ENCODE measurements at places on chromosomes 2 and 18. TPM values are rescaled to one million over a fixed set of nuclear protein-coding genes. Genes with fewer than 3 reads are reported as not detected.

IL36B gene
- not detected for total RNA-seq

FKBP1B gene
- total RNA-seq, result 3.0 TPM

- H3K36me3 ChIP-seq, result no peaks in the 10 kb centered on the region
- no peak for DNase-seq
- H3K4me1 ChIP-seq, result no peaks in the 10 kb centered on the region
- H3K4me3 ChIP-seq, result no peak overlapping the region
- H3K27me3 ChIP-seq, result no peaks in the 10 kb centered on the region
Measured at GRCh38 chr2:202215179-202215578, 23.2 kb downstream of the SUMO1 start.

DNA sequence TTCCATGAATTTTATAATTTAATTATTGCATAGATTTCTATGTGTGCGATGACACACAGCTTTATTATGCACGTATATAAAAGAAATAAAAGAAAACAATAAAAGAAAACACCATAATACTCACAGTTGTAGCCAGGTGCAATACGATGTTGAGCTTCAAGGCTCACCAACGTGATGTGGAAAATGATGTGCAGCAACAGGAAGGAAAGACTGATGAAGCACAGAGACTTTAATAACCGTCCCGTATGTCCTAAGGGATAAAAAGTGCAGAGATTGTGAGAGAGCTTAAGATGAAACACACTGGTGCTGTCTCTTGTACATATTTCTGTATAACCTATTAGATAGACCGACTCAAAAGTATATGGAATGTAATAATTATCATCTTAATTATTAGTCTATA, 170.0 kb downstream of the PIEZO2 start:
- H3K4me1 ChIP-seq, result no peaks in the 10 kb centered on the region
- H3K27me3 ChIP-seq, result no peaks in the 10 kb centered on the region
- no peak overlapping the region for H3K27ac ChIP-seq
- no peaks in the 10 kb centered on the region for H3K36me3 ChIP-seq

DNA sequence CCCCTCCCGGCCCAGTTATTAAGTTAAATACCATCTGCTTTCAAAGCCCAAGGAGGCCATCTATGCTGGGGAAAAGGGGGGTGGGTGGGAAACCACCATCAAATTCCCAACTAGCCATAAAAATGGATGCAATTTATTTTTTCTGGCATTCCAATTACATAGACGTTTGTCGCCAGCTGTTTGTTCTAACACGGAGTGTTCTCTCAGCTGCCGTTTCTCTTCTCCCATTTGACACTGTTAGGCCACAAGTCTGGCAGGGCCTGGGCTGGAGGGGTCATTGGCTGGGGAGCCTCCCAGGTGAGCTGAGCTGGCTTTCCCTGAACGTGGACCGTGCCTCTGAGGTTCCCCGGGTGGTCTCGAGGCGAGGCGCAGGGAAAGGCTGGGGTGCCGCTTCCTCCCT, 16.6 kb downstream of the ATOH8 start:
- no peak overlapping the region for H3K27ac ChIP-seq
- no peak for DNase-seq
- no peak overlapping the region for H3K4me3 ChIP-seq
- peaks cover 42% of the 10 kb centered on the region for H3K4me1 ChIP-seq
- H3K36me3 ChIP-seq, result no peaks in the 10 kb centered on the region

GREB1 gene
- 91.0 TPM for total RNA-seq

ADRA2B gene
- total RNA-seq, result 2.6 TPM

NCKAP5 gene
- total RNA-seq, result 7.6 TPM

GRCh38 chr18:31760695-31761094, at the start of gene SLC25A52:
SLC25A52 (minus strand) TSS chr18:31760880; CDS start chr18:31760661, 219 bp downstream.
- no peak within 1 kb of the TSS for H3K27ac ChIP-seq
- peak within 1 kb of the TSS; percentile 25 for H3K4me3 ChIP-seq
- no peaks in the 10 kb centered on the region for H3K4me1 ChIP-seq
- H3K36me3 ChIP-seq, result no peaks in the 10 kb centered on the region

GRCh38 chr2:120267348-120267747, 14.7 kb downstream of the RALB start:
- no peaks in the 10 kb centered on the region for H3K27me3 ChIP-seq
- DNase-seq, result no peak
- no peak overlapping the region for H3K4me3 ChIP-seq
- H3K4me1 ChIP-seq, result peaks cover 2% of the 10 kb centered on the region

DNA sequence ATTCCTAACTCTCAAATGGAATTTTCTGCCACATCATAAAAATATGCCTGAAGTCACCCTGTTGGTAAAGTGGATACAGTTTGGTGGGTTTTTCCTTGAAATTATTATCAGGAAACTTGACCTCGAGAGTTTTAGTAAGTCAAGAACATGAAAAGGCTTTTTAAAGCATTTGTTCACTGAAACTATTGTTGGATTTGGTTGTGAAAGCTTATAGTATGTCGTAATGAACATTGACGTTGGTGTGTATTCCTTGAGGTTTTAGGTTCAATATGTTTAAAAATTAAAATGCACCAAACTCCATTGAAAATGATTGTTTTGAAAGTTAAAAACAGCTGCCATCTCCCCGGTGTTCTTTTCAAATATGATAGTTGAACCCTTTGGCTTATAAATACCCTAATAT, 30.8 kb downstream of the AOX1 start:
- H3K4me1 ChIP-seq, result no peaks in the 10 kb centered on the region
- H3K27ac ChIP-seq, result no peak overlapping the region
- H3K27me3 ChIP-seq, result no peaks in the 10 kb centered on the region
- DNase-seq, result no peak
- no peak overlapping the region for H3K4me3 ChIP-seq
- no peaks in the 10 kb centered on the region for H3K36me3 ChIP-seq

DYSF gene
- total RNA-seq, result 8.9 TPM

TEKT4 gene
- total RNA-seq, result 23.5 TPM

- no peak overlapping the region for H3K4me3 ChIP-seq
- no peaks in the 10 kb centered on the region for H3K4me1 ChIP-seq
- H3K27ac ChIP-seq, result no peak overlapping the region
Measured at GRCh38 chr2:238095143-238095542, 5.0 kb upstream of the ESPNL start.

GRCh38 chr2:35428548-35428947, 927.0 kb upstream of the CRIM1 start:
- H3K36me3 ChIP-seq, result no peaks in the 10 kb centered on the region
- DNase-seq, result peak; percentile 75
- no peaks in the 10 kb centered on the region for H3K4me1 ChIP-seq
- no peaks in the 10 kb centered on the region for H3K27me3 ChIP-seq

GRCh38 chr18:3624935-3625741, 175.2 kb downstream of the TGIF1 start:
- peaks cover 4% of the 10 kb centered on the region for H3K4me1 ChIP-seq
- no peaks in the 10 kb centered on the region for H3K36me3 ChIP-seq
- DNase-seq, result no peak
- H3K27ac ChIP-seq, result no peak overlapping the region
- no peak overlapping the region for H3K4me3 ChIP-seq

GRCh38 chr2:113050921-113051895, 1.5 kb downstream of the IL36B start:
- no peaks in the 10 kb centered on the region for H3K4me1 ChIP-seq
- DNase-seq, result no peak
- H3K27ac ChIP-seq, result no peak overlapping the region
- no peaks in the 10 kb centered on the region for H3K36me3 ChIP-seq
- H3K4me3 ChIP-seq, result no peak overlapping the region
- no peaks in the 10 kb centered on the region for H3K27me3 ChIP-seq

VAMP5 gene
- 17.5 TPM for total RNA-seq

FAP gene
- 2.6 TPM for total RNA-seq

ZC3H8 gene
- 26.5 TPM for total RNA-seq

MEP1B gene
- total RNA-seq, result 0.39 TPM

NEMP2 gene
- total RNA-seq, result 16.8 TPM

- peaks cover 10% of the 10 kb centered on the region for H3K4me1 ChIP-seq
- H3K4me3 ChIP-seq, result no peak overlapping the region
- H3K36me3 ChIP-seq, result no peaks in the 10 kb centered on the region
Measured at GRCh38 chr2:39875914-39876267, 96.8 kb upstream of the THUMPD2 start.

- DNase-seq, result peak; percentile 13
- no peaks in the 10 kb centered on the region for H3K27me3 ChIP-seq
- no peak overlapping the region for H3K27ac ChIP-seq
Measured at GRCh38 chr18:77004555-77005380, 127.8 kb downstream of the MBP start.

GRCh38 chr2:64812285-64812684, 158.6 kb upstream of the SERTAD2 start:
- no peak overlapping the region for H3K27ac ChIP-seq
- DNase-seq, result no peak
- no peak overlapping the region for H3K4me3 ChIP-seq
- H3K36me3 ChIP-seq, result no peaks in the 10 kb centered on the region
- no peaks in the 10 kb centered on the region for H3K27me3 ChIP-seq

- peaks cover 8% of the 10 kb centered on the region for H3K4me1 ChIP-seq
- H3K27me3 ChIP-seq, result no peaks in the 10 kb centered on the region
- H3K27ac ChIP-seq, result peak overlapping the region; percentile 99
- peak overlapping the region; percentile 92 for H3K4me3 ChIP-seq
- peak; percentile 41 for DNase-seq
Measured at GRCh38 chr2:20448246-20448976, 1.5 kb downstream of the RHOB start.

GRCh38 chr2:241378816-241379215, 22.7 kb downstream of the FARP2 start:
- peaks cover 23% of the 10 kb centered on the region for H3K4me1 ChIP-seq
- no peak overlapping the region for H3K4me3 ChIP-seq
- no peaks in the 10 kb centered on the region for H3K27me3 ChIP-seq

HOXD13 gene
- not detected for total RNA-seq

- H3K4me3 ChIP-seq, result no peak overlapping the region
- no peaks in the 10 kb centered on the region for H3K4me1 ChIP-seq
- no peak for DNase-seq
- H3K27ac ChIP-seq, result no peak overlapping the region
- no peaks in the 10 kb centered on the region for H3K27me3 ChIP-seq
Measured at GRCh38 chr2:60862642-60863041, 18.7 kb upstream of the REL start.

Data from testis (tissue), 5 donors.